ENCODE measurements at places on chromosomes 4 and X.

- peak; percentile 70 for DNase-seq
Measured at GRCh38 chr4:127856813-127857447, 23.8 kb upstream of the PLK4 start.

DNA sequence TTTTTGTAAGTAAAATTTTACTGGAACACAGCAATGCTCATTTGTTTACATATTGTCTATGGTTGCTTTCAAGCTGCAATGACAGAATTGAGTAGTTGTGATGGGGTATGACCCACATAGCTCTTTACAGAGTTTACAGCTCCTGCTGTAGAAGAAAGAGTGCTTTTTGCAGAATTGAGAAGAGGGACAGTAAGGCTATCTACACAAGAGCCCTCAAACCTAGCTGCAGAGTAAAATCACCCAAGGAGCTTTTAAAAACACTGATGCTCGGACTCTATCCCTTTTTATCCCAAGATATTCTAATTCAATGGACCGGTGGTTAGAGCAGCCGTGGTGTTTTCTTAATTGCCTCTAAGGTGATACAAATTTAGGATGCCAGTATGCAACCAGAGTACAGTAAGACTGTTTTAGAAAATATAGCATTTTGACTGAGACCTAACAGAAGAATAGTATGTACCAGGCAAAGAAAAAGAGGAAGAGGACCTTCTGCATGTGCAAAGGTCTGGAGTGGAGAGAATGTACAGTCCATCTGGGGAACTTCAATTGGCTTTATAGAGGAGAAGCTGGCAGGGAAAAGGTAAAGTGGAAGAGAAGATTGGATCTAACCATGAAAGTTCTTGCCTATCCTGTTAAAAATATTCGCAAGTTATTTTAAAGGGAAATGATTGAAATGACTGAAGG is 663.6 kb upstream of the CPEB2 start:
- DNase-seq = no peak

DNA sequence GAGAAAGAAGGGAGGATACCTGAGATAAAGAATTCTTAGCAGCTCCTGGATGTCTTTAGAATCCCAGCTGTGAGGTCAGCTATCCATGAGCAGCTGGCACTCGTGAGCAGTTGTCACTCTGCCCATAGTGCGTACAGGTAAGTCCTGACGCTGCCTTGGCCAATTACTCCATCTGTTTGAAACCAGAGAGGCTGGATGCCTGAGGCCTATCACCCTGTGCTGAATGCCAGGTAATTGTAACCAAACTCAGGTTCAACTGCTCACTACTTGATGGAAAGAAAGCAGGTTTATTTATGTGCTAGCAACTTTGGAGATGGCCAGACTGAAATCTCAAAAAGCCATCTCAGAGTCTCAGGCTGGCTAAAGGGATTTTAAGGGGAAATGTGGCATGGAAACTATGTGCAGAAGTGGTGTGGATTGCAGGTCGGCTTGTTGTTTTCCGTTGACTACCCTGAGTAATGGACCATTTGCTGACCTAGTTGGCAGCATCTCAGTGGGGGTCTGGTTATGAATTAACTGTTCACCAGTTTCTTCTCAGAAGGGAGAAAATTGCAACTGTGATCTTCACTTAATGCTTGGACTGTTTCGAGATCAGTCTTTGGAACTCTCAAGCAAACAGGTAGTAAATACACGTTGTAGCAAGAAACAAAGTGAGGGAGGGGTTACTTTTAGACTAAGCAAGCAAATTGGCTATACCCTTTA is 1614.0 kb upstream of the PCDH10 start:
- DNase-seq = no peak

DNA sequence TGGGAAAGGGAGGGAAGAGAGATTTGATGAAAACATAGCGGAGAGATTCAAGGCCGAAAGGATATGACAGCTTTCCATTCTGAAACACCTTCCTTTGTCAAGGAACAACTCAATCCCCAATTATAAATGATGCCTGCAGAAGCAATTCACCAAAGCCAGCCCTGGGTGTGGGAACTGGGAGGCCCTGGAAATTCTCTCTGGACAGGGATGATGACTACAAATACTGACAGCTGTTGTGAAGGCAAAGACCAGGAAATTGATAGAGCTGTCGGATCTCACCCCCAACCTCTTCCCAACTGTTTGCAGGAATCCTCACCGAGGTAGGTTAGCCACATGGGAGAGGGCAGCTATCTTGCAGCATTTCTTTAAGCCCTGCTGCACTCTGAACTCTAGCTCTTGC is 54.3 kb downstream of the CCDC149 start:
- no peak for DNase-seq

- no peak for DNase-seq
Measured at GRCh38 chr4:47160095-47160494, 128.7 kb downstream of the GABRB1 start.

- no peak for DNase-seq
Measured at GRCh38 chr4:36692586-36692985, 411.2 kb downstream of the DTHD1 start.

- peak; percentile 3 for DNase-seq
Measured at GRCh38 chrX:14497184-14497666, 32.1 kb upstream of the GLRA2 start.

DNA sequence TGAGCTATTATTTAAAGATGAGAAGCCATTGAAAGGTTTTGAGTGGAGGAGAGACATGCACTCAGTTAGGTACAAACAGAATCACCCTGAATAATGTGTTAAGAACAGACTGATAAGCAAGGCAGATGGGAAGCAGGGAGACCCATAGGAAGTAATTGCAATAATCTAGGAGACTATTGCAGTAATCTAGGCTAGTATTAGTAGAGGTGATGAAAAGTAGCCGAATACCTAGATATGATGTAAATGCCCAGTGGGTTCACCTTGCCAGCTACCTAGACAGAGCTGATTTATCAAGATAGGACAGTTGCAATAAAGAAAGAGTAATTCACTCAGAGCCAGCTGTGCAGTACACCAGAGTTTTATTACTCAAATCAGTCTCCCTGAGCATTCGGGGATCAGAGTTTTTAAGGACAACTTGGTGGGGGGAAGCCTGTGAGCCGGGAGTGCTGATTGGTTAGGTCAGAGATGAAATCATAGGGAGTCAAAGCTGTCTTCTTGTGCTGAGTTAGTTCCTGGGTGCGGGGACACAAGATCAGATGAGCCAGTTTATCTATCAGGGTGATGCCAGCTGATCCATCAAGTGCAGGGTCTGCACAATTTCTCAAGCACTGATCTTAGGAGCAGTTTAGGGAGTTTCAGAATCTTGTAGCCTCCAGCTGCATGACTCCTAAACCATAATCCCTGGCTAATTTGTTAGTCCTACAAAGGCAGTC is 427.5 kb downstream of the RPA4 start:
- DNase-seq = no peak

- no peak for DNase-seq
Measured at GRCh38 chr4:4320951-4321714, 31.1 kb downstream of the ZBTB49 start.

Measured in AG08396 (cell line).